Left lung (tissue), 14 donors: ENCODE measurements at places on chromosomes 3 and 15.

- peak; percentile 64 for DNase-seq
Observed at GRCh38 chr3:108090049-108090700, 656 bp downstream of the CD47 start.

DNA sequence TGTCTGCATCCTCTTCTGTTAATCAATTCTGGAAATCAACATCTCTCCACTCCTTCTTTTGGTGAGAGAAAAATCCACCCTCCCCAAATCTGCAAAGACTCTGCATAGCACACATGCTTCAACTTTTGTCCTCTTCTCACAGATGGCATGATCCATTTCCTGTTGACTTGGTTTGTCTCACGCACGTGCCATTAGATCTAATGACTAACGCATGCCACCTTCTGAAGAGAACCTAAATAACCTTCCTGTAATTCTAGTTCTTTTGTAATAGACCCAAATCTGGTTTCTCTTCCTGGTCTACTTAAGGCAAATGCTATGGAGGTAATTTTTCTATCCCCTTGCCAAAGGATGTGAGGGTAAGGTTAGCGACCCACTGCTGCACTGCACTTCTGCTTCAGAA is 51.0 kb upstream of the ATOSA start:
- DNase-seq = no peak

- no peak for DNase-seq
Observed at GRCh38 chr3:126124148-126124868, 40.4 kb upstream of the SLC41A3 start.

GRCh38 chr3:4846543-4846942 is 132.7 kb upstream of the BHLHE40 start:
- no peak for DNase-seq

- DNase-seq = no peak
Observed at GRCh38 chr3:173912126-173912525, 514.6 kb downstream of the NLGN1 start.

GRCh38 chr3:175163686-175164085 is 304.6 kb downstream of the NAALADL2 start:
- no peak for DNase-seq

GRCh38 chr15:52427804-52428203 is 100.9 kb downstream of the MYO5A start:
- DNase-seq = no peak
